Activated T-cell treated with anti-CD3 and anti-CD28 coated beads, Interleukin-2, amount 50 U/mL, for 72 hours (primary cell): ENCODE measurements at places on chromosomes 7 and 10.

GRCh38 chr10:79385804-79386531, 38.7 kb downstream of the PPIF start:
- no peak for DNase-seq

GRCh38 chr10:28571265-28571664, 38.3 kb downstream of the WAC start:
- no peak for DNase-seq

DNA sequence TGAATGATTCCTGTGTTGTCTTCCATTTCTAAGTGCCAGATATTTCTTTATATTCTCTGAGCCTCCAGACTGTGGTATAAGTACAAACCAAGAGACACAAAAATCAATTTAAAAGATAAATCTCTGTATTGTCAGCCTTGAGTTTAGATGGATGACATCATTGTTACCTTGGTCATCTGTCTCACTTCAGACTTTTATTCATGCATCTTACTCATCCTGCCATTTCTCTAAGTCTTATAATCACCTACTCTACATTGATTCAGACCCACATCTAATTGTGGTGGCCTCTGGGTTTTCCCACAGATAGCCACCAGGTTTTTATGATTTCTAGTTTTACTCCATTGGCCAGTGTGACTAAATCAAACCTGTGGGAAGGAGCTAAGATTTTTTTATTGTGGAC, 26.8 kb upstream of the HDAC9 start:
- DNase-seq, result no peak

- no peak for DNase-seq
These were observed 27.8 kb downstream of the ZNF33A start for GRCh38 chr10:38038107-38038931.

DNA sequence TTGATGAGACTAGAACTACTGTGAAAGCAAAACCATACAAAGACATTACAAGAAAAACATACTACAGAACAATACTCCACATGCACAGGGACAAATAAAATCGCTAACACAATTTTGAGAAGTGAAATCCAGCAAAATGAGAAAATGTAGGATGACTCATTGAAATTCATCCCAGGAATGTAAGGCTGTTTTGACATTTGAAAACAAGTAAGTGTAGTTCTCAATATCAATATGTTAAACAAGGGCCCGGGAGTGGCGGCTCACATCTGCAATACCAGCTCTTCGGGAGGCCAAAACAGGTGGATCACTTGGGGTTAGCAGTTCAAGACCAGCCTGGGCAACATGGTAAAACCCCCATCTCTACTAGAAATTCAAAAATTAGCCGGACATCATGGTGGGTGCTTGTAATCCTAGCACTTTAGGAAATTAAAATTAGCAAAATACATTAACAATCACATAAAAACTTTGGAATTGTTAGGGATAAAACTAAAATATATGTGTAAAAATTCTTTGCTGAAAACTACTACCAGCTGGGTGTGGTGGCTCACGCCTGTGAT, 113.7 kb upstream of the ADARB2 start:
- no peak for DNase-seq

- no peak for DNase-seq
These were observed 107.6 kb downstream of the DNAJC1 start for GRCh38 chr10:21895932-21896331.

DNA sequence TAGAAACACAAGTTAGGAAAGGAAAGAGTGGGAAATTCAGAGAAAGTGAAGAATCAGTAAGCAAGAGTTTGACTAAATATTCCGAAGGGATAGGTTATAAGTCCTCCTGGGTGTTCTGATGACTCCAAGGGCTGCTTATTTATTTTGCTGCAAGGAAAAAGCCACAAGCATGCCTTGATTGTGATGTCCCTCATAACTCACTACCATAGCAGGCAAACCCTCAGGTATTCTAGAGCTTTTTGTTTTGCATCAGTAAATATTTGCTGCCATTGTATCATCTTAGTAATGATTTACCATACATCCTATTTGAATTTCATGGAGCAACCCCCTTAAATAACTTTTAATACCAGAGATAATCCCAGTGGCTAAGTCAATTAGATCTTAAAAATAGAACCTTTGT, 688.1 kb downstream of the SUGCT start:
- no peak for DNase-seq
